ENCODE measurements at places on chromosomes 2 and 18.

GRCh38 chr2:8624855-8625398 is 56.9 kb upstream of the ID2 start:
- no peak for DNase-seq

DNA sequence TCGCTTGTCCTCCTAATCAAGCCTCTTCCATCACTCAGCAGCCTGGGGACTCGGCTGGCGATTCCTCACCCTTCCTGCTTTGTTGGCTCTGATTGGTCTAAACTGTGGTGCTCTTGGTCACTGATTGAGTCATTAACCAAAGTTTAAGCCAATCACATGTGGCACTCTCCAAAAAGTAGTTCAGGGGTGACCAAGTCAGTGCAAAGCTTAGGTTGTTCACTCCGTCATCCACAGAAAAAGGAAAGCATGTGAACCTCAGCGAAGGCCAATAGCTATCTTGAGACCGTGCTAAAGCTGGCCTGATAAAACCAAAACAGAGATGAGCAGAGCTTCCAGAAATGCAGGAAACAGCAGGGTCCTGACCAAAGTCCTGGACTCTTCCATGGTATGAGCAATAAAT is 4.9 kb downstream of the ALPK2 start:
- no peak for DNase-seq

GRCh38 chr2:77604953-77605929 is 83.1 kb upstream of the LRRTM4 start:
- DNase-seq = no peak

DNA sequence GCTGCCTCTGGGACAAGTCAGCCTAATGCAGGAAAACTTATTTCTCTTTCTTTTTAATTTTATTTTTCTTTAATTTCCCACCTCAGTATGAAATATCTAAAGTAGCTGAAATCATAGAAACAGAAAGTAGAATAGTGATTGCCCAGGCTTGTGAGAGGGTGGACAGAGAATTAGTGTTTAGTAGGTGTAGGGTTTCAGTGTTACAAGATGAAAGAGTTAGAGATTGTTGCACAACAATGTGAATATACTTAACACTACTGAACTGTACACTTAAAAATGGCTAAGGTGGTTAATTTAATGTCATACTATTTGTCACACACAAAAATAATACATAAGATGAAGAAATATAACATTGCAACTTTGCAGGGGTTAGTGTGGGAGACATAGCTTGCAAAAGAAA is 80.8 kb downstream of the NAT8 start:
- no peak for DNase-seq

GRCh38 chr2:54149638-54150441 is 34.4 kb downstream of the ACYP2 start:
- no peak for DNase-seq

- no peak for DNase-seq
Measured at GRCh38 chr2:41775366-41776025, 272.3 kb upstream of the PKDCC start.

- DNase-seq = no peak
Measured at GRCh38 chr18:56067969-56068671, 480.1 kb upstream of the TCF4 start.

GRCh38 chr18:63306249-63306648 is 13.3 kb downstream of the BCL2 start:
- no peak for DNase-seq

DNA sequence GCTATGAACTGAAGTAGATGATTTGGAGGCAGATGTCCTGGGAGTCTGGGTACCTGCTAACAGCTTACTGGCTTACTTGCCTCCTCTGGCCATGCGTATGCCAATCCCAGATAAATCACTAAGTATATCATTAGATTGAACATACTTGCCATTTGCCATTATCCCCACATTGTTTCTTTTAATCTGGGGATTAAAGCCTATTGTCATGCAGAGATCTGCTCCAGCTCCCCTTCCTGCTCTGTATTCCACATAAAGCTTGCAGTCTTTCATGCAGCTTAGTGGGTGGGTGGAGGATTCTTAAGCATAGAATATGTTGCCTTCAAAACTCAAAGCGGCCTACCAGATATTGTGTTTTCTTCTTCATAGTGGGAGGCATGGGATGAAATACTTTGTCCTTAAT is 311.8 kb upstream of the MMADHC start:
- no peak for DNase-seq

DNA sequence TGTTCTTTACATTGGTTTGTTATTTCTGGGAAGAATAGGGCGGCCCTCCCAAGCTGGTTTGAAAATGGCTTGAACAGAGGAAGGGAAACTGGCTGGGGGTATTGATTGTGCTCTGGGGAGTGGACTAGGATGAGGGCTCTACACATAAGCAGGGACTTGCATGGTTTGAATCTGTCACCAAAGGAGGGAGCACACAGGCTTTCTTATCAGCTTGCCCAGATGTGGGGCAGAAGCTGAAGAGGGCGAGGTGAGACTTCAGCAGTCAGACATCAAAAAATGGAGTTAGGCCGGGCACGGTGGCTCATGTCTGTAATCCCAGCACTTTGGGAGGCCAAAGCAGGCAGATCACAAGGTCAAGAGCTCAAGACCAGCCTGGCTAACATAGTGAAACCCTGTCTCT is 7.2 kb upstream of the RAB12 start:
- DNase-seq = no peak

DNA sequence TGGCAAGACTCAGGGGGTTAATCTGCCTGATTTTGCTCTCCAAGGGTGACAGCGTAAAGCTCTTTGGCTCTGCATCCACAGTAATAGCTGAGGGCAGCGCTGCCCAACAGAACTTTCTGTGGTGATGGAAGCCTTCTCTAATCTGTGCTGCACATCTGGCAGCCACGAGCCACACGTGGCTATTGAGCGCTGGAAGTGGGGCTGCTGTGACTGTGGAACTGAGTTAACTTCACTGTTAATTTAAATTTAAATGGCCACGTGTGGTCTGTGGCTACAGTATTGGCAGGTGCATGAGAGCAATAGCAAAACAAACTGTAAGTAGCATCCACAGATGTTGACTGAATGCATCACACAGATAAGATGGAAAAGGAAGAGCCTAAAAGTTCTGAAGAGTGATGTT is 47.3 kb upstream of the TMEM200C start:
- peak; percentile 19 for DNase-seq

DNA sequence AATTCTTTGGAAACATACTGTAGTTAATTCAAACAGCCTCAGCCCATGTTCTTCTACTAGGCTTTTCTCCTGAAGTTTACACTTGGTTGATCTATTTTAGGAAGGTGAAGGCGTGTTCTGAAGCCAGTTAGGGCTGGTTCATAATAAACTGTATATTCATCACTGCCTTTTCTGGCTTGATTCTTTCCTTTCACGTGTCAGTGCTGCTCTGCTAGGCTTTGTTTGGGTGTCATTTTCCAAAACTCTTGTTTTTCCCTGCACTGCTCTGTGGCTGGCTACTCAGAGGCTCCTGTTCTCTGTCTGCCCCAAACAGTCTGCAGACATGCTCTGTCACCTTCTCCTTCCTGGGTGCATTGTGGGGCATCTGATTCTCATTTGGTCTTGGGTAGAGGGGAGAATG is 136.1 kb downstream of the PARD3B start:
- no peak for DNase-seq

DNA sequence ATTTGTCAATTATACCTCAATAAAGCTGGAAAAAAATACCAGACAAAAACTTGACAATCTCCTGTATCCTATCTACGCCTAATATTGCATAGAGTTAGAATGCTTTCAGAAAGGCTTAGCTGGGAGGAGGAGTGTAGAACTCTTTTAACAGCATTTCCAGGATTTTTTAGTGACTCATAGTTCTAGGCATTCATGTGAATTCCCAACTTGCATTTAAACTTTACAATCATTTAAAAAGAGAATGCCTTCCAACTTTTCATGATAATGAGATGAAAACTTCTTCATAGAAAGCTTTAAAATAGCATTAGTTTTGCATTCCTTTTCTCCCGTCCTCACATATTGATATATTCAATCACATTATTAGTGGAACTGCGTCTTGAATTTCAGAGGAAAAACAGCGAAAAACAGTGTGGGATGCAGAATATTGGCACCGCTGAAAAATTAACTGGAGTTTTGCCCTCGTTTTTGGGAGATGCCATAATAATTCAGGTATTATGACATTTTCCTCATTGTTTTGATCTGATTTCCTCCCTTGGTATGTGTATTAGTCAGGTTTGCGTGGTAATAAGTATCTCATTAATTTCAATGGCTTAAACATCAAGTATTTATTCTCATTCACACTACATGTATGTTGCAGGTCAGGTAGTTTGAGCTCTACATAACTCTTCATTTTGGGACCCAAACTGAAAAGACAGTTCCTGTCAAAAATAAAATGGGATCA is 293.2 kb upstream of the FIGN start:
- no peak for DNase-seq

Measured in RPMI8226 (cell line).